H4 (cell line): ENCODE measurements at places on chromosomes 1 and 21. TPM values are rescaled to one million over a fixed set of nuclear protein-coding genes. Genes with fewer than 3 reads are reported as not detected.
A peak's percentile ranks its signal among the peaks of the same experiment; 100 is the strongest.

- DNase-seq: no peak
These were observed 43.1 kb upstream of the CLSTN1 start for GRCh38 chr1:9866836-9867235.

The LRRC53 gene
- total RNA-seq: not detected in 2 replicates

DNA sequence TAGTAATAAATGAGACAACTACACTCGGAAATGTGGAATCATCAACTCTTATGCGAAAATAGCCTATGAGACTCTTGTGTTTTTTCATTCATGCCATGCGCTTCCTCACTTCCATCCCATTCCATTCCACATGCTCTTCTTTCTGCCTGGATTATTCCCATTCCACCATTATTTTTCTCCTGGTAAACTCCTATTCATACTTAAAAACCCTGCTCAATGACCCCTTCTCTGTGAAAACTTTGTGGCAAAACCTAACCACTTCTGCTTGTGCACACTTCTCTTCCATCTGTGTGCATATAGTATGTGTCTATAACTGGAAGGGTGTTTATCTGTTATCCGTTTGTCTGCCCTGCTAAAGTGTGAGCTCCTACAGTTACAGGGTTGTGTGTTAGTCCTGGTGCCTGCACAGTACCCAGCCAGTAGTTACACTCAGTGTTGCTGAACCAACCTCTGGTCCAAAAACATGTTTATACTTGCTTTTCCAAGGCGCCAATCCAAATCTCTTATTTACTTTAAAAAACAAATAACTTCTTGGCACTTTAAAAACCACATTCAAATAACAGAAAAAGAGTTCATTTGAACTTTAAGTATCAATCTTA, 10.7 kb downstream of the EPHX1 start:
- no peak for DNase-seq

The SLC35F3 gene
- not detected in 2 replicates for total RNA-seq

GRCh38 chr1:178341261-178341956, 155.4 kb downstream of the CLEC20A start:
- peak; percentile 81 for DNase-seq

- no peak for DNase-seq
These were observed 53.4 kb downstream of the WLS start for GRCh38 chr1:68178821-68179490.

The KAZN gene
- total RNA-seq: 0.51 and 1.6 TPM in 2 replicates

The CRYZL1 gene
- total RNA-seq: 13.6 and 15.8 TPM in 2 replicates

DNA sequence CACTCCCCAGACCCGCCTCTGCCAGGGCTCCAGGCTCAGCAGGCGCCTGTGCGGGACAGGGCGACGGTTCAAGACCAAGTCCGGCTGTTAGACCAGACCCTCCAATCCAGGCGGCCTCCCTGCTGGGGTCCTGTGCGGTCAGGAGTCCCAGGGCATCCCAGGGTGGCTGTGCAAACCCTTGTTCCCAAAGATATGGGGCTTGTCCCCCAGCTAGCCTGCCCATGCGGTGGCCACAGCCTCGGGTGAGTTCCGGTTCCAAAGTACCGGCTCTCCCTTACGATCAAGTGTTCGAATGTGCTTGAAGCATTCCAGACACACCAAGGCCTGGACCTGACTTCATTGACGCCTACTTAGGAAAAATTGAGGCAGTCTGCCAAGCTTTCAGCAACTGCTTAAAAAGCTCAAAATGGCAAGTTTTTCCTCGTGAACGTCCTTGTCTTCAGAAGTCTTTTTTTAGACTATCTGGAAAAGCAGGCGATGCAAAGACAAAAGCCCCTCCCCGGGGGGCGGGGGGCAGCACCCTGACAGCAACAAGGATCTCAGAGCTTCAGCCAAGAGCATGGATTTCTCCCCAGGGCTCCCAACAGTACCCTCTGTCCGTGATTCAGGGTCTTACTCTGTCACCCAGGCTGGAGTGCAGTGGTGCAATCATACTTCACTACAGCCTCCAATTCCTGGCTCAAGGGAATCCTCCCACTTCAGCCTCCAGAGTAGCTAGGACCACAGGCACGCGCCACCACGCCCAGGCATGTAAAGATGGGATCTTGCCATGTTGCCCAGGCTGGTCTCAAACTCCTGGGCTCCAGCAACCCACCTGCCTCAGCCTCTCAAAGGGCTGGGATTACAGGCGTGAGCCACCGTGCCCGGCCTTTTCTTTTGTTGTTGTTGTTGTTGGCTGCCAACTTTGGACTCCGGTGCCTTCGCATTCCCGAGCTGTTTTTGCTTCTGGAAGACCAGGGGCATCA, 2.3 kb downstream of the FAAP20 start:
- no peak for DNase-seq

GRCh38 chr1:236214761-236215160, 67.0 kb downstream of the ERO1B start:
- no peak for DNase-seq

The FTCD gene
- total RNA-seq: 0.41 TPM in 1 of 2 replicates, not detected in the other

- DNase-seq: no peak
These were observed at the start of gene LAX1 for GRCh38 chr1:203765029-203765837. LAX1 (plus strand) TSS chr1:203765183; CDS start chr1:203765566, 383 bp downstream.

GRCh38 chr1:224670506-224670905, 54.4 kb downstream of the CNIH3 start:
- no peak for DNase-seq

DNA sequence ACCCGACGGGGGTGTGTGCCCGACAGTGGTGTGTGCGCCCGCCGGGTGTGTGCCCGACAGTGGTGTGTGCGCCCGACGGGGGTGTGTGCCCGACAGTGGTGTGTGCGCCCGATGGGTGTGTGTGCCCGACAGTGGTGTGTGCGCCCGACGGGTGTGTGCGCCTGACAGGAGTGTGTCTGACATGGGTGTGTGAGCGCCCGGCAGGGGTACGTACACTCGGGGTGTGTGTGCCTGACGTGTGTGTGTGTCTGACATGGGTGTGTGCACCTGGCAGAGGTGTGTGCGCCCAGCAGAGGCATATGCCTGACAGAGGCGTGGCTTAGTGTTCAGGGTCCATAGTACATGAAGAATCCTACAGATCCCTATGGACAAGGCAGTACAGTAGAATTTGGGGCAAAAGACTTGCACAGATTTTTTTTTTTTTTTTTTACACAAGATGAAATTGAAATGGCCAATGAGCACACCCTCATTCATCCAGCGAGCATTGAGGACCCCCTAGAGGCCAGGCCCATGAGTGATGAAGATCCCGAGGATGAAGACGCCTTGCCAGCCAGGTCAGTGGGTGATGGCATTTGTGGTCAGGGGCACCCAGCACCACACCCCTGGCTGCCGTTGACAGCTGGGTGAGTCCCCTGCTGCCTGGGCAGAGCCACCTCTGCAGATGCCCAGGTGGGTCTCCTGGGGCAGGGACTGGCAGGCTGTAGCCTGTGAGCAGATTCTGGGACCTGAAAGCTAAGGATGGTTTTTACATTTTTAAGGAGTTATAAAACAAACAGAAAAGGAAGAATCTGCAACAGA, 60.1 kb downstream of the ADARB1 start:
- no peak for DNase-seq

- no peak for DNase-seq
These were observed 1912.9 kb downstream of the MRPL39 start for GRCh38 chr21:23694390-23694789.

- no peak for DNase-seq
These were observed 5.8 kb downstream of the ATP5IF1 start for GRCh38 chr1:28241638-28242241.

The SLAMF6 gene
- total RNA-seq: not detected in 2 replicates

The NHLH1 gene
- total RNA-seq: 0.04 TPM in 1 of 2 replicates, not detected in the other

DNA sequence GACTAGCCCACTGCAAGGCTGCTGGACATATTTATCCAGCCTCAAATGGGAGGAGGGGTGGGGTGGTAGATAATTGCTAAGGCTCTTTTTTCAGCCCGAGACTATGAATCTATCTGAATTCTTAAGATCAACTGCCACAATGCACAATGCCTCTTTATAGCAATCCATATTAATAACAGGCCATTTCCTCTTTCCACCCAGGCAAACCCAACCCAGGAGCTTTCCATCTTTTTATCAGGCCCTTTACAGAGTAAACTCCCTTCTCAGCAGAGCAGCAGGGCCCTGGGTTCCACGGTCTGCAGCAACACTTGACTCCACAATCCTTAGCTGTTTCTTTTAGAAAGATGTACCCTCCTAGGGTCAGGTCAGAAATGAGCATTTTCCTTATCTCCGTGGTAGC, 806 bp downstream of the DDOST start:
- DNase-seq: no peak

GRCh38 chr1:231315887-231316286, 21.8 kb downstream of the EXOC8 start:
- DNase-seq: peak; percentile 45

DNA sequence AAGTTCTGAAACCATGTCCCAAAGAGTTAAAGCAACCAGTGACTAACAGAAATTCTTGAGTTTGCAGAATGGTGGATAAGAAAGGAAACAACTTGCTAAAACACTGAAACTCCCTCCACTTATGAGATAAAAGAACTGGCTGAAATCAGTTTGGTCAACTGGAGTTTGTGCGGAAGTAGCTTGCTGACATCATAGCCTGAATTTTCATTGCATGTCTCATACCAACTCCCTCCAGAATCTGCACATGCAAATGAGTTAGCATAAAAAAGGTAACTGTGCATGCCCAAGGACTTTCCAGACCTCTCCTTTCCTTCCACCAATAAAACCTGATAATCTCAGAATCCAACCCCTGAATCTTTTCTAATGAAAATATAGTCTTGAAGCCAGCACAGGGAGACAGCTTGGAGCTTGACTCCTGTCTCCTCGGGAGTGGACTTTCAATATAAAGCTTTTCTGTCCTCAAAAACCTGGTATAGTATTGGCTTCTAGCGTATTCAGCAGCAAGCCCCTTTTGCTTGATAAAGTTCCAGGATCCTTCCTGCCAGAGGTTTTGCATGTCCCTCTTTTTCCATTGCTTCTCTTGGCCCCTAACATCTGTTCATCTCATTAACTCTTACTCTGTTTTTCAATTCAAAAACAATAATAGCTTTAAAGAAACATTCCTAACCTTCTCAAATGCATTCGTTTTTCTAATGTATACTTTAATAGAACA, 785.8 kb upstream of the ADGRL4 start:
- DNase-seq: no peak

DNA sequence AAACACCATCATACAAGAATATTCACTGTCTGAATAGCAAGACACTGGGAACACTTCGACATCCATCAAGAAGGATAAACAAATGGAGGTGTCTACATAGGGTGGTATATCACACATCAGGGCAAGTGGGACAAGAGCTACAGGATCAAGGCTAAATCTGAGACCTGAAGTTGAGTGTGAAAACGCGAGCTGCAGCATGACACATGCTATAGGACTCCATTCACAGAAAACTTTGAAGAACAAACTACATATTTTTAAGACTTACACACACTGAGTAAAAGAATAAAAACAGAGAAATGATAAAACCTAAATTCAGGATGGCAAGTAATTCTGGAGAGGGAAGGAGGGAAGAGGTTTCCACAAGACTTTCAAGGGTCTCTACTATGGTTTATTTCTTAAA, 2.1 kb downstream of the TTC39A start:
- no peak for DNase-seq

DNA sequence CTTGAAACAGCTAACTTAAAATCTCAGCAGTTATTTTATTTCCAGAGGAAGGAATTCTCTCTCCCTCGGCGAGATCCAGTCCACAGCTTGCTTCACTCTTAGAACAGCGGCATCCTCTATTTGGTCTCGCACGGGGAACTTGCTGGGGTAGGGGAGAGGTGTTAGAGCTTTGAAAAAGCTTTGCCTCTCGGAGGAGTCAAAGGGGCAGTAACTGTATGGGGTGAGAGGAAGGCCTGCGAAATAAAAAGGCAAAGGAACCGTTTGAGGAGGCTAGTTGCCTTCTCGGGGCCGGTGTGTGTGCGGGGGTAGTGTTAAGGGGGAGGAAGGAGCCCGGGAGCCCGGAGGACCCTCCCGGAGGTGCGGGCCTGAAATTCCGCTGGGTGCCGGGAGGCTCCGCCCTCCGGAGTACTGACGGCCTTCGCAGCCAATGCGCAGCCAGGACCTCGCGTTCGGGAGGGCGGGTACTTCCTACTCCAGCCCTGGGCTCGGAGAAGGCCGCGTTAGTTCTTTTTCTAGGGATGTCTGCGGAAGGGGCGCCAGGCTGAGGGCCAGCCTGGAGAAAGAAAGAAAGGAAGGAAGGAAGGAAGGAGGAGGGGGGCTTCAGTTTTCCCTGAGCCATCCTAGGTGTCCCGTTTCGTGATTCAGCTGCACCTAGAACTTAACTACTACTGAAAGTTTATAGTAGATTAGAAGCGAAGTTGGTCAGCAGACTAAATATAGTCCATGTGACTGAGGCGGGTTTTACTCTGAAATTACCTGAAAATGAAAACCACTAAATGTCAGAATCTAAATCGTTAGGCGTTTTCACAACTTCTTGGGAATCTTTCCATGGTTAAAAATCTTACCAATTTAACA, 2.2 kb downstream of the NEK7 start:
- peak; percentile 87 for DNase-seq

GRCh38 chr21:17438635-17439034, 74.2 kb upstream of the CXADR start:
- DNase-seq: no peak

- DNase-seq: peak; percentile 53
These were observed 44.1 kb downstream of the UCK2 start for GRCh38 chr1:165871311-165872067.

The PDE4B gene
- 7.1 and 9.4 TPM in 2 replicates for total RNA-seq

- no peak for DNase-seq
These were observed 16.7 kb downstream of the KDM4A start for GRCh38 chr1:43666608-43667007.

GRCh38 chr1:42130061-42130660, 23.0 kb upstream of the GUCA2B start:
- DNase-seq: peak; percentile 2

- DNase-seq: peak; percentile 58
These were observed 15.6 kb downstream of the RD3 start for GRCh38 chr1:211476200-211476849.

DNA sequence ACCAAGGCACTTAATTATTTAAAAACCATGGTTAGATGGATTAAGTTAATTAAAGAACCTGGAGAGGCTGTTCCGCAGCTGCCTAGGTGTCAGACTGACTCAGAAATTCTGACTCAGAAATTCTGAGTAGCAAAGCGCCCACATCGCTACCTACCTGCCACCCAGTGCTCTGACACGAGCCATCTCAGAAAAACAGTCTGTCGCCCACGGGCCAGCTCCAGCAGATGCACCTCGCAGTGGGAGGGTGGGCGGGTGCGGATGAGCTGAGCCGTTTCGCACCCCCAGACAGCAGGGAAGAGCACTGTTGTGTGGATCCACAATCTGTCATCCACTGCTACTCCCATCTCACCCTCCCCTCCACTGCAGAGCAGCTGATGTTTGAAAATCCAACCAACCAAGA, 13.5 kb downstream of the KCNK1 start:
- no peak for DNase-seq

The MYOG gene
- not detected in 2 replicates for total RNA-seq

The TLR5 gene
- total RNA-seq: 2.1 TPM in 1 of 2 replicates, not detected in the other

DNA sequence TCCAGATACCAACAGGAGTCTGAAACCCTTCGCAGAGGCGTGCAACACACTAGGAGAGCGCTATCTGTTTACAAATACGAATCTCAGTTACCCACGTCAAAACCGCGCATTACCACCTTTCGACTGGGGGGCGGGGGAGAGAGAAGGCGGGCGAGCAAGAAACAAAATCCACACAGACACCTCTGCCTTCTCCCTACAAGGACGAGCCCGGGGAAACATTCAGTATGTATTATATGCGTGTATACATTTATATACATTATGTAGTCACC, 722 bp downstream of the TUT4 start:
- peak; percentile 75 for DNase-seq

- no peak for DNase-seq
These were observed 8.5 kb upstream of the RHBG start for GRCh38 chr1:156360534-156360933.

The USH2A gene
- 0.04 TPM in 1 of 2 replicates, not detected in the other for total RNA-seq
